ENCODE measurements at places on chromosomes 16 and 17. TPM values are rescaled to one million over a fixed set of nuclear protein-coding genes. Genes with fewer than 3 reads are reported as not detected.

DNA sequence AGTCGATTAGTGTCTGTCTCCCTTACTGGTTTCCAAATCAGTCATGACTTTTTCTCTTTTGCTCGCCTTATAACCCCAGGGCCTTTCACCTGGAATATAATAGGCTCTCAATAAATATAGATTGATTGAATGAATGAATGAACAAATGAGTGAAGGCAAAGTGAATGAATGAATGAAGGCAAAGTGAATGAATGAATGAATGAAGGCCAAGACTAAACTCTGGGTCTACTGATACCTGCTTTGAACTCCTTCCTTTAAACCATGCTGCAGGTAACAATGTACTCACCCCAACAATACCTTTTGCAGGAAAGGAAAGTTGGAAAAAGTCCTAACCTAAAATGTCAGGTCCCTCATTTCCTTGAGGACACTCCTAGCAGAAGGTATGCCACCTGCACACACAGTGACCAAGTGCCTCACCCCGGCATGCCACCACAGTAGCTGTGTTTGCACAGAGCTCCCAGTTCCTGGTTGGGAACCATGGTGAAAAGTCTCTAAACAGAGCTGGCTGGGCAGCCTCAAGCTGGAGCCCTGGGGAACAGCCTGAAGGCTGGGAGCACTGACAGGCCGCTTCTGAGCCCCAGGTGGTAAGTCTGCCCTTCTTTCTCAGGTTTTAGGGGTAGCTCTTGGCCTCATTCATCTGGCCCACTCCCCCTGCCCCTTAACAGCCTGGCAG is 42.7 kb upstream of the ANKFN1 start:
- no peak for DNase-seq

Gene CDK5R1
- 2.5 TPM for total RNA-seq

Gene AURKB
- total RNA-seq, result 50.5 TPM

Gene RAB26
- 1.9 TPM for total RNA-seq

GRCh38 chr17:385178-385835 is 32.7 kb upstream of the RPH3AL start:
- no peak for DNase-seq

DNA sequence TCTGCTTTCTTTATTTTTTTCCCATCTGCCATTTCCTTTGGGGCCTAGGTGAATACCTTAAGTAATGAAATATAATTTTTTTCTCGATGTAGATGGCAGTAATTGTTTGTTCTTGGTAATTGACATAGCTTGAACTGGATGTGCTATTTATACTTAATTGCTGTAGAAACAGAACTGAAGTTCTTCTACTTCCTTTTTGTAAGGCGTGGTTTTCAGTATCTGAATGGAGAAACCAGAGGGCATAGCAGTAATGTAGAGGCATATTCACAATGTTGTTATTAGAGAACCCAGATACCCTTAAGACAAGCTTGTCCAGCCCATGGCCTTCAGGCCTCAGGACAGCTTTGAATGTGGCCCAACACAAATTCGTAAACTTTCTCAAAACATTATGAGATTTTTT is 16.4 kb downstream of the ATP6V0A1 start:
- DNase-seq, result no peak

DNA sequence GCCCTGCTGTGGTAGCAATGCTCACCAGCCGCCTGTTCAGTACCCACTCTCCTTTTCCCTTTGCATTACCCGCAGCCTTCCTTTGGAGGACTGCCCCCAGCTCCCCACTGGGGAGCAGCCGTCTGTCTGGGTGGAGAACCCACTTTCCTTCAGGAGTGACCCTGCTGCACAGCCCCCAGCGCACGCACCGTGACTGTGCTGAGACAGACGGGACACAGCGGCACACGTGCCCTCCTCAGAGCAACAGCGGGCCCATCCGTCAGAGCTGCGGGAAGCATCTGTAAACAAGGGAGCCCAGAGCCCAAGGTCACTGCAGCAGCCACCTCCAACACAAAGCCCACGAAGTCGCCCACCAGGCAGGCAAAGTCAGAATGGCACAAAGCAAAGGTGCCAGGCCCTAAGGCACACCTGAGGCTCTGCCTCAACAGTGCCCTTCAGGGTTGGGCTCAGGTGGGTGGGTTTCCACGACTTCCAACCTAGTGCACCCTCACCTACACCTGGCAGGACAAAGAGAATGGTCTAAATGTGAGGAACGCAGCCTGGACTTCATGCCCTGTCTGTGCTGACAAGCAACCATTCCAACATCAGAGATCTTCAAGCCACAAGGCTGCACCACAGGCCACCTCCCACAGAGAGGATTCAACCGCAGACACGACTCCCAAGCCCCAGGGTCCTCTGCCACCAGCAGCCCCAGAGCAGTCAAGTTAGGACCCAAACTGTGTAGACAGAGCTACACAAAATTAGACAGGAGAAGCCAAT is 9.9 kb downstream of the AXIN1 start:
- DNase-seq, result no peak

- no peak for DNase-seq
Measured at GRCh38 chr17:73175962-73176565, 11.3 kb downstream of the SSTR2 start.

- DNase-seq, result no peak
Measured at GRCh38 chr17:28900986-28901726, 1.7 kb downstream of the DHRS13 start.

Gene DNASE1L2
- total RNA-seq, result not detected

DNA sequence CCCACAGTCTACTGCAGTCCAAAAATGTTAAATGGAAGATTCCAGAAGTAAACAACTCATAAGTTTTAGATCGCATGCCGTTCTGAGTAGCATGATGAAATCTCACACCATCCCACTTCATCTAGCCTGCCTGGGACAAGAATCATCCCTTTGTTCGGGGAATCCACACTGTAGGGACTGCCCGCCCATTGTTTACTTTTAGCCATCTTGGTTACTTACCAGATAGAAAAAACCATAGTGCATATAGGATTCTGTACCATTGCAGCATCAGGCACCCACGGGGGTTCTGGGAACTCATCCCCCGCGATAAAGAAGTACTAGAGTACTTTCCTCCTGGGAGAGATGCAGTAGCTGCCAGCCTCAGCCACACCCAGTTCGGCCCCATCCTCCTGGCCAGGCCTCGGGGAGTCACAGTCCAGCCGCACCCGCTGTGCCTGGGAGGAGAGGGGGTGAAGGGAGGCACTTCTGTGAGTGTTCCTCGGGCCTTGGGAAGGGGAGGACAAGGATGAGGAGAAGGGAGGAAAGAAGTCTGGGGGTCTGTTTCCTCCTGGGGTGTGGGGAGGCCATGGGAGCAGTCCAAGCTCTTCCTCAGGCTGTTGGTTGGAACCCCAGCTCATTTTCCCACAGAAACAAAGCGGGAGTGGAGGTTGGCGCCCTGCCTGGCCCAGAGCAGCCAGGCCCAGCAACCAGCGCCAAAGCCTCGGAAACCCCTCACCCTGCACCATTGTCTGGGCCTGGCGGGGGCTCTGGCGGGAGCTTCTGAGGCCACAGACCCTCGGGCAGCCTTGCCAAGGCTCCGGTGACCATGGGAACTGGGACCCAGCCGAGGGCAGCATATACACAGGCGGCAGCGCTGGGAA is 8.9 kb downstream of the TRIM47 start:
- DNase-seq, result peak; percentile 85

Gene SLC43A2
- 2.9 TPM for total RNA-seq

Measured in H4 (cell line).